HuH-7.5 (cell line): ENCODE measurements at places on chromosomes 6 and 20.

- DNase-seq, result no peak
These were observed 665 bp downstream of the FASTKD5 start for GRCh38 chr20:3158968-3159431.

GRCh38 chr20:38810926-38811630 lies 5.6 kb downstream of the PPP1R16B start:
- no peak for DNase-seq

DNA sequence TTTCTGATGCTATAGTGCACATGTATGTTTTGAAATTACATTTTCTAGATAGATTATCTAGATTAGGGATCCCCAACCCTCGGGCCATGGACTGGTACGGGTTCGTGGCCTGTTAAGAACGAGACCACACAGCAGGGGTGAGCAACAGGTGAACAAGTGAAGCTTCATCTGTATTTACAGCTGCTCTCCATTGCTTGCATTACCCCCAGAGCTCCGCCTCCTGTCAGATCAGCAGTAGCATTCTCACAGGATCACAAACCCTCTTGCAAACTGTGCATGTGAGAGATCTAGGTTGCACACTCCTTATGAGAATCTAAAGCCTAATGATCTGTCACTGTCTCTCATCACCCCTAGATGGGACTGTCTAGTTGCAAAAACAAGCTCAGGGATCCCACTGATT lies 10.4 kb downstream of the CEP57L1 start:
- DNase-seq, result no peak

GRCh38 chr6:41040101-41040939 lies 1.3 kb upstream of the UNC5CL start:
- peak; percentile 61 for DNase-seq

DNA sequence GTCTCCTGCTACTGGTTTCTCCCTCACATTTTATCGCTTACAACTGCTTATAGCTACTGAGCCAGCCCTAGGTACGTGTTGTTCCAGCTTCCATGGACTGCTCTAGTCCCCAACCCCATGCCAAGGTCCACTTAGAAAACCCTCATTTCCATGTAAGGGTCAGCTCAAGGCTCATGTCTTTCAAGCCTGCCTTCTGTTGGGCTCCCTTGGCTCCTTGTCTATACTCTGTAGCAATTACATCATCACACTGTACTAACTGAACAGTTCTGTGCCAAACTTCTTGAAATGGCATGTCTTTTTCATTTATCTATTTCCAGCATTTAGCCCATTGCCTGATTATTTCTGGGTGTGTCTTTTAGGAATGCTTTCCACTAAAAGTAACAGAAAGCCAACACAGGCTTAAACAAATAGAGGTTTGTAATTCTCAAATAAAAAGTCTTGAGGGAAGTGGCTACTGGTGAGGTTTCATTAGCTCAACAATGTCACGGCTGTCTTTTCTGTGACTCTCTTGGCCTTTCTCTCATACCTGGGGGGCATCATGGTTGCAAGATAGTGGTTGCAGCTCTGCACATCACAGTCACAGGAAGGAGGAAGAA lies 317.6 kb downstream of the TPBG start:
- no peak for DNase-seq

DNA sequence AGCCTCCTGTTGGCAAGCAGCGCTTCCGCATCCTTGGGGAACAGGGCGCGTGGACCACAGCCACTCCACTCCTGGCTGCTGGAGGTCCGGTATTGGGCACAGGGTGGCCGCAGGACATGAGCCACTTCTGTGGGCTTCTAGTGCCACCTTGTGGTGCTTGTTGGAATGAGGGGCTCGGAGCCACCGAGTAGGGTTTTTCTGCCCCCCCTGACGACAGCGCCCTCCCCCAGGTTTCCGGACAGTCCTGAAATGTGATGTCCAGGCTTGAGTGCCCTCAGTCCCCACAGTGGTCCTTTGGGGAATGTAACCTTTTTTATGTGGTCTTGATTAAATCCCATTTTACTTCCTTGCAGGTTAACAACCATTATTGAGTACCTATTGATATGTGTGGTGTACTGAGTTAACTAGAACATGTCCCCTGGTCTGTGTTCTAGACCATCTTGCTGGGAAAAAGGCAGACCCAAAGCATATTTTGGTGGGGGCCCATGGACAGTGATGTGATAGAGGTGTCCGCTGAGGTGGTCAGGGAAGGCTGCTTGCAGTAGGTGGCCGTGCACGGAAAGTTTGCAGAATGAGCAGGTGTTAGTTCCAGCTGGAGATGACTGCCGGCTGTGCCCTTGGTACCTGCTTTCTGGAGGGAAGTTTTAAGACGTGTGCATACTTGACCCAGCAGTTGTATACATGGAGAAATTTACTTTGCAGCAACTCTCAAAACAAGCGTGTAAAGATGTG lies 70.0 kb downstream of the PTPN1 start:
- peak; percentile 95 for DNase-seq

DNA sequence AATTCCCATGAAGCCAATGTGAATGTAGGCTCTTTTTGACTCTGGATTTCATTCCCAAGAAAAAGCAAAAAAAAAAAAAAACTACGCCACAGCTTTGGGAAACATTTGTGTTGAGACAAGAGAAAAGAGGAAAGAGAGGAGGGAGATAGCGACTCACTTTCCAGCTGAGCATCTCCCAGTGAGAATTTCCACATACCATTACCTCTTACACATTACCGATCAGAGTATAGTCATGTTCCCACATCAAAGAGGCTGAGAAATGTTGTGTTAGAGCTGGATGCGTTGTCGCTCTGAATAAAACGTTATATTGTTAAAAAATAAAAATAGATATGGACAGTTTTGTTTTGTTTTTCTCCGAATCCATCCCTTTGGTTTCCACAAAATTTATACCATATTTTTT lies 1019.3 kb upstream of the ADGRB3 start:
- no peak for DNase-seq

DNA sequence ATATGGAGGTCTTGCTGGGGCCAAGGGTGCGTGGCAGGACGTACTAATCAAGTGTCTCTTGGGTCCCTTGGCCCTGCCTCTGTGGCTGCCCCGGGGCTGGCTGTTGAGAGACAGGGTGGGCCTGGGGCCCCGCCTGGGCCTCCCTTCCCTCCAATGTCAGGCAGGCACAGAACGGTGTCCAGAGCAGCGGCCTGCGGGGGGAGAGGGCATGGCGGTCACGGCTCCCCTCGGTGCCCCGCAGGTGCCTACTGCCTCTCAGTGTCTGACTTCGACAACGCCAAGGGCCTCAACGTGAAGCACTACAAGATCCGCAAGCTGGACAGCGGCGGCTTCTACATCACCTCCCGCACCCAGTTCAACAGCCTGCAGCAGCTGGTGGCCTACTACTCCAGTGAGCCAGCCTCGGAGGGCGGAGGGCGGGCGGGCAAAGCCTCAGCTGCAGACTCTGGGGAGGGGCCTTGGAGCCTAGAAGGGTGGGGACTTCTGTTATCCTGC lies 50.0 kb downstream of the SRC start:
- no peak for DNase-seq

DNA sequence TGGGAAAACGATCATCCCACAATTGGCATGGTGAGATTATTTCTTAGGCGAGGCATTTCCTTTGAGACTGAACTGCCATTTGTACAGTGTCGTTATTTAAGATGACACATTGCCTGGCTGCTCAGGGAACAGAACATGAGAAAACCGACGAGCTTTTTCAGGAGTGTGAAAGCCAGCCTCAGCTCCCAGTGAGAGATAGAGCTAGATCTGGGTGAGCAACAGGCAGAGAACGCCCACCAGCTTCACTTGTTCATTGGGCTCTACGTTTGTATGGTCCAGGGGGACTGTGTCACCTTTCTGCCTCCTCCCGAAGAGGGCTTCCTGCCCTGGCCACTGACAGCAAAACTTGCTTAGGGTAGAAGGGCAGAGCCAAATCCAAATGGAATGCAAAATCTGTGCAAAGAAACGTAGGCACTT lies 378.1 kb downstream of the RNGTT start:
- no peak for DNase-seq

- DNase-seq, result no peak
These were observed 9.1 kb upstream of the ADA start for GRCh38 chr20:44660581-44660980.

- DNase-seq, result no peak
These were observed 47.7 kb downstream of the COL19A1 start for GRCh38 chr6:69914015-69914485.

DNA sequence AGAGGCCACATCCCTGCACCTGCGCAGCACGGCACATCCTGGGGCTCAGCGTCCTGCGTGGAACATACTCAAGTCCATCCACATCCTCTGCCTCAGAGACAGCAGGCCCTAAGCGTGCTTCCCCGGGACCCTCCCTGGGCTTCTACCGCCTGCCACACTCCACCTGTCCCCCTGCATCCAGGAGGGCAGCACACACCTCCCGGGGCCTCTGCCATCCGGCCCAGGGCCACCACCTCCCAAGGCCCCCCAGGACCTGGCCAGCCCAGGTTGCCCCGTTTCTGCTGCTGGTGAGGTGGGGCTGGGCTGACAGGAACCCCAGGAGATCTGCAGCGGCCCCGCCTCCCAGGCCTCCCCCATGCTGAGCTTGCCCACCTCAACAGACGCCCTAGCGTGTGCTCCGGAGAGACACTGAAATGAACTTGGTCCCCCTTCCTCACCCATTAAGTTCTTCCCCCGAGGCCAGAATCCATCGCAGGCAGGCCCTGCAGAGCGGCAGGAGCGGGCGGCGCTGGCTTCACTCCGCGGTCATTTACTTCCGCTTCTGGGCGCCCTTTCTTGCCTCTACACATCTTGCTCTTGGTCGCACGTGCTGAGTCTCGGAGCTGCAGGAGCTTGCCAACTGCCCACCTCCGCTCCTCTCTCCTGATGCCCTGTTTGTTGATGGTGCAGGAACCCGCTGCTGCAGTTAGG lies 235.3 kb downstream of the TAF4 start:
- DNase-seq, result no peak

DNA sequence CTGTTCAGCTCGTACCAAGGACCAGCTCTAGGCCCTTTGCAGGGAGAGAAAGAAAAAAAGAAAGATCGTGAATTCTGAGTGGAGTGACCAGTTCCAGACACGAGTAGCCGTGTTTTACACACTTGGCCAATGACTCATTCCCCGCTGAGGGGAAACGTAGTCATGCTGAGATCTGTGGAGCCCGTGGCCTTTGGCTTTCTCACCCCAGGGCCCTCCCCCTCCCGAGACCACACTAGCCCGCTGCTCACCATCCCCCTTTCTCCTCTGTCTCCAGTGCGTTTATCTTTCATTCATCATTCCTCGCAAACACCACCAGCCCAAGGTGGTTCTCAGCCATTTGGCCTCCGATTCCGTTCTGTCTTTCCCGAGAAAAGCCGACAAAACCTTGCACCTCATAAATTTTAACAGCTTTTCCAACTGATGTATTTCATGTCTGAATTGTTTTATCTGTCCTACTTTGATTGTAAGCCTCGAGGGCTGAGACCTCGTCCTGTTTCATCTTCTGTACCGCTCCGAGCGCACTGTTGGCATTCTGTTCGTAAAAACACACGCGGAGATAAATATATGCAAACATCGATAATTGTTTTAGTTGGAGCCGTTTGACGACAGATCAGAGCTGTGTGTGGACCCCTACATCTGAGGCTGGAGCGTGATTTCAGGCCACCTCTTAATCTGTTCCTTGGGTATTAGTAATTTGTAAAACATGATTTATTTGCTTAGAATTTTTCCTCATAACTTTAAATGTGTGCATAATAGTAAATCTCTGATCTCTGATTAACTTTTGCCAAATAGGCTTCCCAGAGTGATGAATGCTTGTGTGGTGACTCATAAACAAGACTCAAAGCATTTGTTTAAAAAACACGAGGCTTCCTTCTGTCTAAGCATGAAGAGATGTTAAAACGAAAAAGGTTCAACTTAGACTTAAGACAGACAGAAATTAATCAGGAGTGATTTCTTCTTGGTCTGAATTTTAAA lies 336.6 kb downstream of the CDH4 start:
- no peak for DNase-seq

- no peak for DNase-seq
These were observed 142.1 kb upstream of the SULF2 start for GRCh38 chr20:47927385-47927851.

DNA sequence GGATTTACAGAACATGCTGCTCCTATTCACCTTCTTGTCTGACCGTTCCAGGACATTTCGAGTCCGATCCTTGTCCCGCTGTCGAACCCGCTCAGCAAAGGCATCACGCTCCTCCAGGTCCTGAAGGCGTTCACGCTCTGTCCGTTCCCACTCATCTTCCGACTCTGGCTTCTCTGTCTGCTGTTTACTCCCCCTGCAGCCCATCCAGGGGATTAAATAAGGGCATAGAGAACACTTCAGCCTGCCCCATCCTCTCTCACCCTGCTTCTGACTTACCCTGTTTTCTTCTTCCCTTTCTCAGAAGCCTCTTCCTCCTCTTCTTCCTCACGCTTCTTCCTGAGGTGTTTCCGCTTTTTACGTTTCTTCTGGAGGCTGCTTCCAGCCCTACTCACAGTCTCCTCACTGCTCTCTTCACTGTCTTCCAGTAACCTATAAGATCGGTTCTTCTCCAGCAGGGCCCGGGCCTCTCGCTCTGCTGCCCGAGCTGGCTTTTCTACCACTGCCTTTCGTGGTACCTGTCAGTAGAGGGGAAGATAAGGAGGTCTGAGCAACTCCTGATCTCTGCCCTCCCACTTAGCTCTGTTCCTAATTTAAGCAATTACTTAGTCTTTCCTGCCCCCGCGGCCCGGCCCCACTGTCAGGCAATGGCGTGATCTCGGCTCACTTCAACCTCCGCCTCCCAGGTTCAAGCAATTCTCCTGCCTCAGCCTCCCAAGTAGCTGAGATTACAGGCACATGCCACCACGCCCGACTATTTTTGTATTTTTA lies 1.9 kb downstream of the DHX16 start:
- no peak for DNase-seq

- DNase-seq, result no peak
These were observed 2.1 kb upstream of the TBXT start for GRCh38 chr6:166169549-166170421.

GRCh38 chr20:19977373-19977770 lies 39.8 kb upstream of the NAA20 start:
- DNase-seq, result no peak

GRCh38 chr6:4575714-4576113 lies 200.5 kb upstream of the CDYL start:
- DNase-seq, result no peak

DNA sequence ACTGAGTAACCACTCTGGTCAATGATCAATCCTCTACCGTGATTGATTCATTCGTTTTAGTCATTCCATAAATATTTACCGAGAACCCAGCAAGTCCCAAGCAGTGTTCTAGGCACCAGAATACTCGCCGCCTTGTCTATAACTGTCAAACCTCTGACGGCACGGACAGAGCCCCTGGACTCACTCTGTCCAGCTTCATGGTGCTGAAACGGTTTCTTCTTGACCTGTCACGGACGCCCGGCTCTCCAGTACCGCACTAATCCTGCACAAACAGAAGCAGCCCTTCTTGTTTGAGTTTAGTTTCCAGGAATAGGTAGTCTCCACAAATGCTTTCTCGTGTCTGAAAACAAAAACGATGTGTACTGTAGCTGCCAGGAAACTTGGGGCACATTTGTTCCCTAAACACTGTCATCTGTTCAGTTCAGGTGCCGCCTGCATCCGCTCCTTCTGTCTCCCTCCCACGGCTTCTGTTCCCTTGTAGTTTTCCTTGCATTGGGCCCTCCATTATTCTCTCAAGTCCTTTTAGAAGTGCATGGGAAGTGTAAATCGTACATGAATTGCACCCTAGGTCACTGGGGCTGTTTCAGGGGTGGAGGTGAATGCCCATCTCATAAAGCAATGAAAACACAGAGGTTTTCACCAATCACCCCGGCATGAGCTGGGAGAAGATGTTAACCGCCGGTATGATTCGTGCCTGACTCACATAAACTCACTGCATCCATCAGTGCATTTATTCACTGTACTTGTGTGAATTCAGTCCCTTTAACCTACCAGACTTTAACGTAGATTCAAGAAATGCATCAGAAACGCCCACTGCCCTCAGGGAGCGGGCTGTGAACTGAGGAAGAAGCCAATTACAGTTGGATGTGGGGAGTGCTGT lies 209.3 kb upstream of the CDH4 start:
- DNase-seq, result no peak
